ENCODE measurements at places on chromosomes 5 and 9. TPM values are rescaled to one million over a fixed set of nuclear protein-coding genes. Genes with fewer than 3 reads are reported as not detected.

DNA sequence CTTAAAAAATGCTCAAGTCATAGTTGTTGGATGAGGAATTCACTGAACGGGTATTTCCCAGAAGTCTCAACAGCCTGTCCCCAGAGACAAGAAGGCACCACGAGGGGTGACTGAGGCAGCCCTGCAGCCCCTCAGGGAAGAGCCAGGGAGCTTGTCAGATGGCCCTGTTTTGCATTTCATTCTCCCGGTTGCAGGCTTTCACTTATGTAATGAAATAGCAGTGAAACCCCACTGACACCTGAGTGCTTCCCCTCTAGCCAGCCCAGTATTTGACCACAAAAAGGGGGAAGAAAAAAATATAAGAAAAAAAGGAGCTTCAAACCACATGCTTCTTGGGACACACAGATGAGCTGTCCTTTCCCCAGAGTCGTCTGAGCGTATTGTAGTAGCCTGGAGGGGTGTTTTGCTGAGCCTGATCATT lies 75.3 kb upstream of the IL12B start:
- no peak for DNase-seq

DNA sequence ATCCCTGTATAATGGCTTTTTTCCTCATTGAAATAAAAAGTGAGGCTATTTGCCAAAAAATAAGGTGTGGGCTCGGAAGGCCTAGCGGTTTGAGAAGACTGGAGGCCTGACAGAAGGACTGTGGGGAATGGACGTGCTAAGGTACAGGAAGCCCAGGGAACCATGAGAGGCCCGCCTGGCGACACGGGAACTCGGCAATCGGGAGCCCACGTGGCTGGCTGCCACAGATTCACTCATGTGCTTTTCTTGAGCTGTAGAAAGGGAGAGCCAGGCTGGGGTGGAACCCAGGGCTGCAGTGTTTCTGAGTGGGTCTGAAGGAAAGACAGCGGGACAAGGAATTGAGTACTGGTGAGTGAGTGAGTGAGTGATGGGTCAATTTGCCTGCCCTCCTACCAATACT lies 11.9 kb upstream of the DDX41 start:
- no peak for DNase-seq

SV2C gene
- total RNA-seq = not detected

- DNase-seq = peak; percentile 81
Measured at GRCh38 chr9:95383185-95383676, 65.7 kb upstream of the FANCC start.

- no peak for DNase-seq
Measured at GRCh38 chr5:134114886-134115805, 665 bp downstream of the TCF7 start.

SLC22A5 gene
- 19.7 TPM for total RNA-seq

DNA sequence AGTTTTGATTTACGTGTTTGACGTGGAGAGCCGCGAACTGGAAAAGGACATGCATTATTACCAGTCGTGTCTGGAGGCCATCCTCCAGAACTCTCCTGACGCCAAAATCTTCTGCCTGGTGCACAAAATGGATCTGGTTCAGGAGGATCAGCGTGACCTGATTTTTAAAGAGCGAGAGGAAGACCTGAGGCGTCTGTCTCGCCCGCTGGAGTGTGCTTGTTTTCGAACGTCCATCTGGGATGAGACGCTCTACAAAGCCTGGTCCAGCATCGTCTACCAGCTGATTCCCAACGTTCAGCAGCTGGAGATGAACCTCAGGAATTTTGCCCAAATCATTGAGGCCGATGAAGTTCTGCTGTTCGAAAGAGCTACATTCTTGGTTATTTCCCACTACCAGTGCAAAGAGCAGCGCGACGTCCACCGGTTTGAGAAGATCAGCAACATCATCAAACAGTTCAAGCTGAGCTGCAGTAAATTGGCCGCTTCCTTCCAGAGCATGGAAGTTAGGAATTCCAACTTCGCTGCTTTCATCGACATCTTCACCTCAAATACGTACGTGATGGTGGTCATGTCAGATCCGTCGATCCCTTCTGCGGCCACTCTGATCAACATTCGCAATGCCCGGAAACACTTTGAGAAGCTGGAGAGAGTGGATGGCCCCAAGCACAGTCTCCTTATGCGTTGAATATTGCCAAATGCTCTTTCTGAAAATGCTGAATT lies 850 bp downstream of the RRAGA start:
- peak; percentile 44 for DNase-seq

DNA sequence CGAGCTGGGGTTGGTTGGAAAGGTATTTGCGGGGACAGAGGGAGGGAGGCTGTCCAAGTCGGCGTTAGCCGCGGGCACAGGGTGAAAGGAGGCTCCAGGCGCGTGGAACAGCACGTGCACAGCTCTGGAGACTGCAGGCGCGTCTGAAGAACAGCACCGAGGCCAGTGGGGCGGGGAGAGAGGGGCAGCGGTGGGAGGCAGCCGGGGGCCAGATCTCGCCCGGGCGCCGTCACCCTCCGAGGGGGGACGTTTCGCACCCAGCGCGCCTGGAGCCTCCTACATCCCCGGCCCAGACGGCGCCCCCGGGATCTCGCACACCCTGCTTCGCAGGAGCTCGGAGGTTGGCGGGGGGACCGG lies 79.6 kb downstream of the NTNG2 start:
- DNase-seq = no peak

DNA sequence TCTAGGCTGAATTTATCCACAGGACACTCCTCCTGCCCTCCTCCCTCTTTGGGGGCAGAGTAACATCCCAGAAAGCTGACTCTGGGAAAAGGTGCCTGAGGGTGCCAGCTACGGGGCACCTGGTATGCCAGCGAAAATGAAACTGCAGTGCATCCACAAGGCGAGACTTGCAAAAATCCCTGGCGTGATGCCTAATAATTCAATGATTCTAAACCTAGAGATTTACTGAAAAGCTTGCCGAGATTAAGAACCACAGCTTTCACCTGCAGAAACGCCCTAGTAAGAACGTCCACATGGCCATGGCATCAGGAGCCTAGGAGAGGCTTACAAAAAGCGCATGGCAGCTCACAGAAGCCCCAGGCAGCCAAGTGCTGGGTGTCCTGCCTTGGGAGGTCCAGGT lies 20.9 kb downstream of the CCNJL start:
- DNase-seq = no peak

DNA sequence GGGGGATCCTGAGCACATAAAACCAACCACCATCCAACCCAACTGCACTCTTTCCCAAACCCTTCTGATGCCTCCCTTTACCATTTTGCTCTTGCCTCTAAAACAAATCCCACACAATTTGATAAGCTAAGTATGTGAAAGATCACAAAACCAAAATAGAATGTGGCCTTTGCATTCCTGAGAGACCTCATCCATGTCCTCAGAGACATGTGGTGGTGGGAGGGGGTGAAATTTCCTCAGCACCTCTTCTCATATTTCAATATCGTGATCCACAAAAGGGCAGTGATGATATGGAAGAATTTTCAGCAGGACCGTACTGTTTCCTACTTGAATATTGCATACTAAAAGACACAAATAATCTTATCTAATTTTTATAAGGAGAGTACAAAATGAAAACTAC lies 423.3 kb downstream of the TLE1 start:
- DNase-seq = no peak

GRCh38 chr5:126752081-126752785 lies 24.7 kb upstream of the LMNB1 start:
- DNase-seq = no peak

- DNase-seq = no peak
Measured at GRCh38 chr5:180396926-180397325, 43.8 kb upstream of the GFPT2 start.

GRCh38 chr9:16352791-16353401 lies 517.6 kb downstream of the BNC2 start:
- DNase-seq = no peak

- no peak for DNase-seq
Measured at GRCh38 chr9:117103438-117104110, 311.3 kb downstream of the ASTN2 start.

IFNK gene
- not detected for total RNA-seq

GRCh38 chr9:4206718-4207117 lies 93.2 kb downstream of the GLIS3 start:
- no peak for DNase-seq

FAXDC2 gene
- total RNA-seq = 0.26 TPM

DNA sequence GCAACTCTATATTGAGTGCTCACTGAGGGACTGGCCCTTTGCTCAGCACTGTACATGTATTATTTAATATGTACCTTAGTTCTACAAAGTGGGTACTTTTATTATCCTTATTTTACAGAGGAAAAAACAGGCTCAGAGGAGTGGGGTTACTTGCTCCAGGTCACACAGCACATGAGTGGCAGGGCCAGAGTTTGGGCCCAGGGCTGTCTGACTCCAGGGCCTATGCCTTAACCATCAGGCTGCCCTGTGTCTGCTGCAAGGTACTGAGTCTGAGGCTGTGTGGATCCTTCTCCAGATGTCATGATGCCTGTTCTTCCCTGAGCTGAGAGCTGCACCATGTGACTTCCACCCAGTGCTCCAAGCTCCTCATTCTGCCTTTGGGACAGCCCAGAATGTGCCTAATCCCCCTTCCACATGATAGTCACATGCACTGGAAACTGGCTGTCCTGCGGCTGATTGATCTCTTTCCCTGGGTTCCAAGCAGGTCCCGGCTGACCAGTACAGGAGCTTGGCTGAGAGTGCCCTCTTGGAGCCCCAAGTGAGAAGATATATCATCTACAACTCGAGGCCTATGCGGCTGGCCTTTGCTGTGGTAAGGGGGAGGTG lies 15.4 kb downstream of the TMEM268 start:
- no peak for DNase-seq

ZDHHC21 gene
- total RNA-seq = 2.1 TPM

DNA sequence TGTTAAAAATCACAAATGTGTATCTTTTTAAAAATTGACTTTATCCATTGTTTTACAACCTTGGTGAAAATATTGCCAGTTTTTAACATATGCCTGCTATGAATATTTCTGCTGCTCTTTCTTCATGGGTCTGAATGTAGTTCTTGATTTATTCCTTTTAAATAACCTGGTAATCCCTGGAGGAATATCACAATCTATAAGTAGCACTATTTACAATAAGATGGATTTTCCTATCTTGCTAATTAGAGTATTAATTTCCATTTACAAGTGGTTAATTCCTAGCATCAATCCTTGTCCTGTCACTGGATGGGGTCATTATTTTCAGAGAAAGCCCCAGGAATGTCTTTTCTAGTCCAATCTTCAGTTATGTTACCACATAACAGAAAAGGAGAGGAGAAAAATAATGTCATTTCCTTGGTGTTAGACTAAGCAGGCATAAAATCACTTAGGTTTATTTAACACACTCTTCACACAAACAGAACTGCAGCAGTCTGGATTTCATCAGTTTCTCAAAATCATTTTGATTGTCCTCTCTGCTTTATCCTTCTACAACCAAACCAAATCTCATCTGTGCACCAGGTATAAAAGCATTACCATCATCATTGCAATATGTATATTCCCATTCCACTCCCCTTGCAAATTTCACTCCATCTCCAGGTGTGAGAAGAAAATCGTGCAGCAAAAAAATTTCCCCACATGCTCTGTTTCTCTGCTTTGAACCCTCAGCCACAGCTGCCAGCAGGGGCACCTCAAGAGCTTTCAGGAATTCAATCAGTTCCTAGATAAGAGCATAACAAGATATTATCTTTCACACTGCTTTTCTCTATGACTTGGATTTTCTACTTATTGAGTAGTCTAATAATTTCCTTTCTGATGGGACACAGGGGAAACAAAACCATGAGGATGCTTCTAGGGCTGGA lies 204.1 kb downstream of the SEC61B start:
- DNase-seq = no peak

GABRA6 gene
- not detected for total RNA-seq

DNA sequence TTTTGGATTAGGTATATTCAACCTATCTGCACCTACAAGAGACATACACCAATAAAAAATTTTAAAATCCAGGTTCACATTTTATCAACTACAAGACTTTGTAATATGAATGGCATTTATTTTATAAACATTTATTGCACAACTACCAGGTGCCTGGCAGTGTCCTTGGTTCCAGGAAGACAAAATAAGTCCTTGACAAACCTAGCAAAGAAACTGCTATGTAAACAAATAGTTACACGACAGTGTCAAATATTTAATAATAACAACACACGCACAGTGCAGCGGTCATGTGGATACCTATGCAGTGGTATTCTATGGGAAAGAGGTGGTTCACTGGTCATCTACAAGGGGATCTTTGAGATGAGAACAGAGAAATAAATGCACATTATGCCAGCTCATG lies 120.7 kb downstream of the MYO10 start:
- no peak for DNase-seq

DNA sequence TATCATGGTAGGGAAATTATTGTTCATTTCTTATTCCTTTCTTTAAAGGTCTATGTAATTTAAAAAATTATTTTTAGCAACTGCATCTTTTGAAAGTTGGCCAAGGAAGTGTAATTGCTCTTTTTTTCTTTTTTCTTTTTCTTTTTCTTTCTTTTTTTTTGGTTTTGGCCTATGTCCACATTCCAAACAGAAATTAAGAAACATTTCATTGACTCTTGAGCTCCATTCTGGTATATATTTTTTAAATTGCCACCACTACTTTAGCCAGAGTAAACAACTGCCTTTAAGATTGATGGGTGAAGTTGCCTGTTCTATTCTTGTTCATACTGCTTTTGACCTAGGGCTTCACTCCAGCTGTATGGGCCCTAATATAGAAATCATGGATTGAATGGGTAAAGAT lies 75.8 kb upstream of the TMEM171 start:
- no peak for DNase-seq

DNA sequence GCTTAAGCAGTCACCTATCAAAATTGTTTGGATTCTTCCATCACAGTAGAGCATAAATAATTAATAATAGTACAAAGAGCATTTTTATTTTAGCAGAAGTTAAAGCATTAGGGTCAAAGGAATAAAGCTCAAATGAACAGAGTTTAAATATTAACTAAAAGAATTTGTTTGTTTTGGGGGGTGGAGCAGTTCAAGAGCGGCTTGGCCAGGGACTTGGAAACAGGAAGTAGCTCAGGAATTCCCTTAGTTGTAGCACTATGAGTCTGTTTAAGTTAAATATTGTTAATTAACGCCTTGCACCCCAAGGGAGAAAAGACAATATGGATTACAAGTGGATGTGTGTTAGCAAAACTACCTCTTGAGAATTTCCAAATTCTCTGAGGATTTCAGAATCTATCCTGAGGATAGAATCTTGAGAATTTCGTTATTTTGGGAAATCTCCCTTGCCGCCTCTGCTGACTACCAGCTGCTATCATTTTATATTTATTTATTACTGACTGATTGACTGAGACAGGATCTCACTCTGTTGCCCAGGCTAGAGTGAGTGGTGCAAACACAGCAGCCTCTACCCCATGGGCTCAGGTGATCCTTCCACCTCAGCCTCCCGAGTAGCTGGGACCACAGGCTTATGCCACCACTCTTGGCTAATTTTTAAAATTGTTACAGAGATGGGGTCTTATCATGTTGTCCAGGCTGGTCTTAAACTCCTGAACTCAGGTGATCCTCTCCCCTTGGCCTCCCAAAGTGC lies 96.7 kb upstream of the CHD1 start:
- DNase-seq = peak; percentile 47

LPAR1 gene
- total RNA-seq = 28.2 TPM

GRCh38 chr9:108002371-108002956 lies 512.9 kb upstream of the KLF4 start:
- DNase-seq = no peak

DNA sequence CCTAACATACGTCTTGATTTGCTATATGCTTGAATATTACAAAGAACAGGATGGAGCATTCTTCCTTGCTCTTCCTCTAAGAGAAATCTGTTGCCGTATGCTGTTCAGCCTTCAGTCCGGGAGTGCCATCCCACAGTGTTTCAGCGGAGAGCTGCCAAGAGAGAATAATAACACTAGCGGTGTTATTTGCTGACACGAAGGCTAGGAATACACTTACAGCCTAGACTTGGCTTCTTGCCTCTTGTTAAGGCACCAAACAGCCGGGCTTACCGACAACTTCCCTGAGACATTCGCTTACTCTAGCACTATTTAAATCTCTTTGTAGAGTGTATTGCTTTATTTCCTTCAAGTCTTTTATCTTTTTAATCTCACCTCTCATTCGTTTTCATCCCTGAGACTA lies 31.4 kb downstream of the KCTD16 start:
- DNase-seq = no peak
